ENCODE measurements at places on chromosomes 1 and 21. TPM values are rescaled to one million over a fixed set of nuclear protein-coding genes. Genes with fewer than 3 reads are reported as not detected.

DNA sequence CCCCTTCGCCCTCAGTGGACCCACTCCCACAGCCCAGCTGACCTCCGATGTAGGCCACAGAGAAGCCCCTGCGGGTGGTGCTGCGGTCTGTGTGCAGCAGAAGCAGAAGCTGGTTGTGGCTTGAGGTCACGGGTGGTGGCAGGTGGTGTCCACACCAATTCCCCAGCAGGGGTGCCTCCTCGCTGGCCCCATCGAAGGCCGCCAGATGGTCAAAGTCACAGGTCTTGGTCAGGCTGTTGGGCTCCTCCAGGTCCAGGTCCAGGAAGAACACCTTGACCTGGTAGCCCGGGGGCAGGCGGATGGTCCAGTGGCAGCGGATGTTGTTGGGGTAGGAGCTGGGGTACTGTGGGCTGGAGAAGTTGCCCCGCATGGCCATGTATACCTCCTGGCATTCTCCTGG is 13.1 kb downstream of the CDCP2 start:
- ATAC-seq = no peak

- no peak for ATAC-seq
These were observed 237.1 kb downstream of the SLC45A1 start for GRCh38 chr1:8554956-8555534.

UBQLN4 gene
- total RNA-seq = 23.0 TPM

CRYZ gene
- 18.0 TPM for total RNA-seq

DNA sequence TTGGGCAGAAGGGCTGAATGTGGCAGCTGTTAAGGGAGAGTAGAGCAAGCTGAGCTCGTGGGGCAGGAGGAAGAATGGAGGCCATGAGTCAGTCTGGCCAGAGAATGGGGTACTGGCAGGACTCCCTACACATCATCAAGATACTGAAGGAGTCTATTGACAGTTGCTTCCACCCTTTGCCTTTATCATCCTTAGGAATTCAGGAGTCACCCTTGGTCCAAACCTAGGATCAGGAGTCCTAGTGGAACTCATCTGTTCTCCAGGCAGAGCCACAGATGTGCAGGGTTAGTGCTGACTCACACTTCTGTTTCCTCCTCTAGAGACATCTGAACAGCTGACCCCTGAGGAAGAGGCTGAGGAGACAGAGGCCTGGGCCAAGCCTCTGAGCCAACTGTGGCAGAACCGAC is 18.7 kb upstream of the ST3GAL3 start:
- no peak for ATAC-seq

- no peak for ATAC-seq
These were observed 20.3 kb downstream of the C2CD2 start for GRCh38 chr21:41933313-41934079.

GRCh38 chr1:202045705-202046104 is 35.3 kb downstream of the ELF3 start:
- ATAC-seq = no peak

SLC16A4 gene
- 0.44 TPM for total RNA-seq

DNA sequence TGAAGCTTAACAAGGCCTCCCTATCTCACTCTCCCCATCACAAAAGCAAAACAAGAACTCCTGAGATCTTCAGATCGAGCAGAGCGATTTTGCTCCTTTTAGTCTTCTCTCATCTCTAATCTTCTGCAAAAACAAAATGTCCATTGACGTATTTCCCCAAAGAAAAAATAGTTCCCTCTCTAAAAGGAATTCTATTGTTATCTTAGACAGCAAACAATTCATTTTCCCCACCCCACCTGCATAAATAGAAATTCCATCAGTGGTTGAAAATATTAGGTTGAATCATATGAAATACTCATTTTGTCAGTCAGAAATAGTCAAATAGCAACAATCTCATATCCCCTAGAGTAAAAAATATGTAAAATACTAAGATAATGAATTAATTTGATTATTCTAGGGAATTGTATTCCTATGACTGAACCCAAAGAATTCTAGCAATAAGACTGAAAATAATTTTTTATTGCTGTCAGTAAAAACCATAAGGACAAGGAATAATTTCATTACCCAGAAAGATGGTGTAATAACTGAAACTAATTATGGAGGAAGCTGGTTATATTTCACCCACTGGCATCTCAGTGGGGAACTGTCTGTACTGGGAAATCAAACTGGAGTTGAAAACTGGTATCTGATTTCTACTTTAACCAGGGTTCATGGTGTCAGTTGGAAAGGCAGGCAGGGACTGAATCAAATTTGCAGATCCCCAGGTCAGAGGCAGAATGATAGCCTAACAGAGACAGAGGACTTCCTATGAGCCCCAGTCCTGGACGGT is 51.3 kb downstream of the RHOU start:
- ATAC-seq = no peak

DNA sequence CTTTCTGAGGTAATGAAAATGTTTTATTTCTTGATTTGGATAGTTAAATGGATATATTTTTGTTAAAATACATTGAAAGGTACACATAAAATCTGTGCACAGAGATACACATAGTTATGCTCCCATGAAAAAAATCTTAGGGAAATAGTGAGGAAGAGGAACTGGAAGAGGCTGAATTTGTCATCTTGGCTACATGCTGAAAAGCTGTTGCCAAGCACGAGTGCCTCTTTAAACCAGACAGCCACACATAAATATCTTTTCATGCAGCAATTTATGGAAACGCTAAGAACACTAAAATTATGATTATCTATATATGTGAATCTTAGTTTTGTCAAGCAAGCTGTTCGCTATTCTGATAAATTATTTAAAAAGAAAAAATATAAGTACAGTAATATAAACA is 12.8 kb upstream of the ADAR start:
- ATAC-seq = no peak

DNA sequence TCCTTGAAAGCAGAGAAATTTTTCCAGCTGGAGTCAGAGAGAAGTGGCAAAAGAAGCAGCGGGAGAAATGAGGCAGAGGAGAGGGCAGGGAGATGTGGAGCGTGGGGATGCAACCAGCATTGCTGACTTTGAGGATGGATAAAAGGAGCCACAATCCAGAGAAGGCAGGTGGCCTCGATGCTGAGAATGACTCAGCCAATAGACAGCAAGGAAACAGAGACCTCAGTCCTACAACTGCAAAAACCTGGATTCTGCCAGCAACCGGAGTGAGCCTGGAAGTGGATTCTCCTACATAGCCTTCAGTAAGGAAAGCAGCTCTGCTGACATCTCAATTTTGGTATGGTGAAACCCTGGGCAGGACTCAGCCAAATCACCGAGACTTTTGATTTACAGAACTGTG is 128.9 kb upstream of the ATP1B1 start:
- ATAC-seq = no peak

ERVH48-1 gene
- not detected for total RNA-seq

- ATAC-seq = no peak
These were observed 77.5 kb upstream of the PLD5 start for GRCh38 chr1:242602001-242602400.

Data from esophagus mucosa (tissue), 1 donor.